ENCODE measurements at places on chromosomes 5 and 9. TPM values are rescaled to one million over a fixed set of nuclear protein-coding genes. Genes with fewer than 3 reads are reported as not detected.

GRCh38 chr5:72949481-72949880 lies 6.4 kb upstream of the FCHO2 start:
- no peaks in the 10 kb centered on the region for H3K27me3 ChIP-seq
- no peak overlapping the region for H3K27ac ChIP-seq
- no peak overlapping the region for H3K4me3 ChIP-seq
- no peaks in the 10 kb centered on the region for H3K36me3 ChIP-seq

GRCh38 chr9:129356871-129357772 lies 179.1 kb upstream of the IER5L start:
- no peaks in the 10 kb centered on the region for H3K27me3 ChIP-seq
- peaks cover 2% of the 10 kb centered on the region for H3K4me1 ChIP-seq
- no peaks in the 10 kb centered on the region for H3K36me3 ChIP-seq
- no peak overlapping the region for H3K4me3 ChIP-seq

The CBY3 gene
- 0.76 TPM for total RNA-seq

GRCh38 chr5:181036816-181037364 lies 3.2 kb upstream of the BTNL9 start:
- no peaks in the 10 kb centered on the region for H3K4me1 ChIP-seq
- DNase-seq, result no peak
- no peak overlapping the region for H3K4me3 ChIP-seq
- no peaks in the 10 kb centered on the region for H3K36me3 ChIP-seq

The SFXN1 gene
- 111 TPM for total RNA-seq

The PCDHGA5 gene
- 0.28 TPM for total RNA-seq

DNA sequence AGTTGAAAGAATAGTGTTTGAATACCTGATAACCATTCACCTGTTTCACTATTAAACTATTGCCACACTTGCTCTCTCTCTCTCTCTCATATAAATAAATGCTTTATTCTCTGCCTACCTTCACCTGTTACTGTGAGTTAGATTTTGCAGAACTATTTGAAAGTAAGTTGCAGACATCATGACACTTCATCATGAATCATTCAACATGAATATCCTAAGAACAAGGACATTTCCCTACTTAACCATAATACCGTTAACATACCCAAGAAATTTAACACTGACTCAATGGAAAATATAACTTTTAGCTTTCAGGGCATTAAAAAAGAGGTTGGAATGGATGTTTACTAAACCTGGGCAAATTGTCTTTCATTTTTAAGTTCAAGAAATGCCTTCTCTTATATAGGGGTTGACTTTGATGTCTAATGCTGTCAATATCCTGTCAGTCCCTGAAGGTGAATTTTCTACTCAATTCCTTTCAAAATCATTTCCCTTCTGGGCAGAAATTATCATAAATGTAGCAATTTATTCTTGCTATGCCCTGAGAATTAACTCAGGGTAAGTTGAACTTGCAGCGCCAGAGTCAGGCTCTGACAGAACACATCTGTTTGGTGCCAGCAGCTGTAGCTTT lies 582.6 kb upstream of the TLE4 start:
- H3K4me3 ChIP-seq, result no peak overlapping the region
- no peak for DNase-seq
- H3K4me1 ChIP-seq, result no peaks in the 10 kb centered on the region
- no peaks in the 10 kb centered on the region for H3K36me3 ChIP-seq

The IL7R gene
- total RNA-seq, result 2,390 TPM

The PLPP1 gene
- total RNA-seq, result 6.1 TPM

Measured in CD4-positive, alpha-beta memory T cell (primary cell).